ENCODE measurements at places on chromosomes 4 and X.

- DNase-seq: no peak
Measured at GRCh38 chrX:10656214-10656613, 35.8 kb upstream of the MID1 start.

DNA sequence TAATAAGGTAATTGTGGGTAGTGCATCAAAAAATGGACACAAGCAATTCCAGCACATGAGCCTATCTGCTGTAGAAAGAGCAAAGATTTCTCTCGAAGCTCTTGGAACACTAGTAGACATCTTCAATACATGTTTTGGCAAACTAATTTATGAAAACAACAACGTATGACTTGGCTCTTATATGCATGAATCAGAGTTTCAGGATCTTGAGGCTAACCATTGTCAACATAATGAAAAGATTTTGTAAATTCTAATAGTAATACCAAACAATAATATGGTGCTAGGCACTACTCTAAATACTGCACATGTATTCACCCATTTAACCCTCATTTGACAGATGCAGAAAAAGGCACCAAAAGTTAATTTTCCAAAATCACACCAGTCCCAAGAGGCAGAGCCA, 25.1 kb upstream of the ANKRD50 start:
- DNase-seq: no peak

DNA sequence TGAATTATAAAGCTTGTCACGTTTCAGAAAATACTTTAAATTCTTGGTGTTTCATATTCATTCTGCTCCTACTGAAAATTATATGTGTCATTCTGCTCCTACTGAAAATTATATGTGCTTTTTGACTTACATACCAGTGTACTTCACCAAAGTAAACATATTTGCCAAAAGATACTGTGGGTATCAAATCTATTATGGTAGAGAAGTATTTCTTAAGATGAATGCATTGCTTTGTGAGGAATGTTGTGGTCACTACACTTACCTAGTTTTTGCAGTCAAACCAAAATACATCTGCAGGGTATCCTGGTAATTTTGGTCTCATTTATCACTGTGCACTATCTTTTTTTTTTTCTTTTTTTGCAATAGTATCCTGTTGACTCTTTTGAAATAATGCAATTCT, 287.7 kb upstream of the MAD2L1 start:
- DNase-seq: no peak

DNA sequence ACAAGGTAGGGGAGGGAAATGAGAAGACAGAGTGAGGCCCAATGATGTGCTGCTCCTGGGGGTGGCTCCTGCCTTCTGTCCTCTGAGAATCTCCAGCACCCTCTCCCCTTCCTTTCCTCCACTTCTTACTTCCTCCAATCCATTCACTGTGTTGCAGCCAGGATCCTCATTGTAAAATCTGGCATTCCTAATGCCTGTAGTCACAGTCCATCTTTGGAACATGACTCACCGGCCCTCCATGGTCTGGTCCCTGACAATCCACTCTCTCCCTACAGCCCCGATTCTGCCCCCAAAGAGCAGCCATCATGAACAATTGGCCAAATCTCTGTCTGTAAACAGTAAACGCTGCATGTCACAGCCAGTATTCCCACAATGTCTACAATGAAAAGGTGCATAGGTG, 72.9 kb downstream of the CLNK start:
- DNase-seq: no peak

GRCh38 chr4:181938631-181939030, 304.6 kb upstream of the TENM3 start:
- no peak for DNase-seq

GRCh38 chr4:29636961-29637360, 1083.2 kb upstream of the PCDH7 start:
- DNase-seq: no peak

DNA sequence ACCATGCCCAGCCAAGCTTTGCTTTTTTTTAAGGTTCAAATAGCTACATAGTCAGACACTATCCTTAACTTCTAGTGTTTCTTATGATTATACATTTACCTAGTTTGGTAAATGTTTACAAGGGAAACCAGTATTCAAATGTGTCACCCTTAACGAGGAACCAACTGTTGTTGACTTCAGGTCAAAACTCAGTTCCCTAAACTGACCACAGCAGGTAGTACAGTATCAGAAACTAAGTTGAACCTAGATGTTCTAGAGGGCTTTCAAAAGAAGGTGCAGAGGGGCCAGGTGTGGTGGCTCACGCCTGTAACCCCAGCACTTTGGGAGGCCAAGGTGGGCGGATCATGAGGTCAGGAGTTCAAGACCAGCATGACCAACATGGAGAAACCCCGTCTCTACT, 11.3 kb downstream of the GPC4 start:
- DNase-seq: no peak

DNA sequence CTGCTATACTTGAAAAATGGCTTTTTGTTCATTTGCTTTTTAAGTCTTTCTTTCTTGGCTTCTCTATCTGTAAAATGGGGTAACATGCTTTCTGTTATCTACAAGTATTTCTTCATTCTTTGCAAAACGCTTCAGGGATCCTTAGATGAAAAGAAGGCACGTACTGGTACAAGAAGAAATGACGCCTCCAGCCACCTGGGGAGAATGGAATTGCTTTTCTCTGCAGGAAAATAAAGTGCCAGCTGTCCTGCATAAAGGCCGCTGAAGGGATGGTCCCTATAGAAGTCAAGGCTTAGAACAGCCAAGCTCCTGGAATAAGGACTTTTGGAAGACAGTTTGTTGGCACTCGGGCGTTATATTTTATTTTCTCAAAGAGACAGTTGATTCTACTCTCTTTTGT, 210.8 kb upstream of the RASGEF1B start:
- no peak for DNase-seq

DNA sequence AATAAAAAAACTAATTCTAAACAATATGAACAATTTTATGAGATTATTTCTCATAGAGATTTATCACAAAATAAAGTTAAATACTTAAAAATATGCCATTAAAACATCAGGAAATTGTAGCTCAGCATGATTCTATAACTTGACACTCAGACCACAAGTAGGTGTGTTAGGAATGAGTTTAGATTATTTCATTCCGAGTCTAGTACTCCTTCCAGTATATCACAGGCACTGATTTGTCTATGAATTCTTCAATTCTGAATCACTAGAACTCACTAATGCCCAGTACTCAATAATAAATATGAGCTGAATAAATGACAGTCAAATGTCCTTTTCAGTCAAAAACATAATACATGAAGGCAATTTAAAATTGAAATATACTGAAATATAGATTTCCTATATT, 22.2 kb downstream of the BOD1L1 start:
- no peak for DNase-seq

DNA sequence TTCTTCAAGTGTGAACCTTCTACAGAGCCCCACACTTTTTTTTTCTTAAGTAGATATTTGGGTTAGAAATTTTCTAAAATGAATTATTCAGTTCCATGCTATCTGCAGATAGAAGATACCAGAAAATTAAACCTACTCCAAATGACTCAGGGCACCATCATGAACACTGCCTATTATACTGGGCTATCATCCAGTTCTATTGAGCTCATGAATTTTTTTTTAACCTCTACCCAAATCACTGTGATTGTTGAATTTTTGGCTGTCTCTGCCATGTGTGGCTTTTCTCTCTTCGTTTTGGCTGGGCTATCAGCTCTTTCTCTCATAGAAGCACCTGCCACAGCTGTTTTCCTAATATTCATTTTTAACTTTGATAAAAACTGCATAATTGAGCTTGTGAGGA, 31.0 kb upstream of the SLC34A2 start:
- no peak for DNase-seq

DNA sequence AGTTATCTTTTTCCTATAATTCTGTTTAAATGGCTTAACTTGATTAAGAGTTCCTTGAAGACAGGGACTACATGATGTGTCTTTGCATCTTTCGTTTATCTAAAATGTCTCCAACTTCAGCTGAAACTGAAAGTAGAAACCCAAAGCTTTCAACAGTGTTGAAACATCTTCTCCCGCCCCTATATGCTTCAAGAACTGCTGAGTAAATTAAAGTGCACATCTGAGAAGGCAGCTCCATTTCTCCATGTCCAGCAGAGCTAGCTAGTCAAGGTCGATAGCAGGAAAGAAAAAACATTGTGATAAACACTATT, 185.7 kb upstream of the TBL1X start:
- DNase-seq: no peak

- no peak for DNase-seq
Measured at GRCh38 chr4:151207868-151208267, 69.1 kb upstream of the PRSS48 start.

DNA sequence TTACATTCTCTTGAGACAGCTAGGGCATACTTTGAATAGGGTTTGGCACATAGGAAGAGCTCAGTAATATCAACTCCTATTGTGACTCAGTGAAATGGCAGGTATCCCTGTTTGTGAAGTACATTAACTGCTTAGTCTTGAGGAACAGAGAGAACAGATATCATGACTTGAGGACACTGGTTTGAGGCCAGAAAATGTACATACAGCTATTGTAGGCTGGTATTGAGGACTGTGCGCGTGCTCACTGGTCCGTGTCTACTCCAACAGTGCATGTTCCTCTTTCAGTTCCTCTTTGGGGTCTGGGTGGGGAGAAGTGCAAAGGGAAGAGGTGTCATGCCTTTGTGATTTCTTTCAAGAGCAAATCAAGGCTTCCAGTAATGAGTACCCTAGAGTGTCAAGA, 34.6 kb upstream of the TBC1D9 start:
- DNase-seq: no peak

- DNase-seq: no peak
Measured at GRCh38 chr4:176874721-176875445, 82.2 kb upstream of the VEGFC start.

- no peak for DNase-seq
Measured at GRCh38 chrX:154435171-154435733, 1.7 kb upstream of the GDI1 start.

- DNase-seq: no peak
Measured at GRCh38 chrX:8179656-8180055, 8.6 kb upstream of the VCX2 start.

GRCh38 chr4:81146466-81146865, 68.6 kb downstream of the PRKG2 start:
- DNase-seq: no peak

- no peak for DNase-seq
Measured at GRCh38 chr4:94305466-94306225, 37.0 kb downstream of the HPGDS start.

DNA sequence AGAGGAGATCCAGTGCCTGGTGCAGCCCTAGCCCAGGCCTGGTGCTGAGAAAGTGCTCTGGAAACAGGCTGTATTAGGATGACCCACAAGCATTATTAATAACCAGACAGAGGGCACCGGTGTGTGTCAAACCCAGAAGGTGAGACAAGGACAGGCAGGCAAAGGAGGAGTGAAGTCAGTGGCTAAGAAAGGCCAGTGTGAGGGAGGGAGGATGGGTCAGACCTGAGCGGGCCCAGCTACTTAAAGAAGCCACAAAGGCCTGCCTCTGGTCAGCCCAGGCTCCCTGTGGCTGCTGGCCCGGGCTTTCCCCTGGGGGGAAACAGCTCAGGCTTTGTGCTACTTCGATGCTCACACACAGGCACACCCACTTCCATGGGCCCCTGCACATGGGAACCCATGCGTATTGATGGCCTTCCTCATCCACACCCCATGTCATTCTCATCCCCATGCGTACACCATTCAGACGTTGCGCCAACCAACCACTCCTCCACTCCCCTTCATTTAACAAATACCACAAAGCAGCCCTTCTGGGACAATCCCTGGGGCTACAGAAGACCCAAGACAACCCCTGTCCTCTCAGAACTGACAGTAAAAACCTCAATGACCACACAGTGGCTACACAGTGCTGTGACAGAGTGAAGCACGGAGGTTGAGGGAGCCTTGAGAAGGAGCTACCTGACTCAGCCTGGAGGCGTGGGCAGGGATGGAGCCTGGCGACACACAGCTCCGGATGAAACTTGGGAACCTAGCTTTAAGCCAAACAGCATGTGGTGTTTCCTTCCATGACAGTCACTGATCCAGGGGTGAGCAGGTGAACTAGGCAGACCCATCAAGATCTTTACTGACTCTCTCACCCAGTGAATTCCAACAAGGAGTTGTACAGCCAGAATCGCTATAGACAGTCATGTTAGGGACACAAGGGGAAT, 24.9 kb upstream of the MTM1 start:
- DNase-seq: no peak

GRCh38 chr4:77347351-77347966, 190.5 kb downstream of the CCNG2 start:
- no peak for DNase-seq

GRCh38 chr4:1723131-1723801, 1.9 kb downstream of the TACC3 start:
- DNase-seq: no peak

DNA sequence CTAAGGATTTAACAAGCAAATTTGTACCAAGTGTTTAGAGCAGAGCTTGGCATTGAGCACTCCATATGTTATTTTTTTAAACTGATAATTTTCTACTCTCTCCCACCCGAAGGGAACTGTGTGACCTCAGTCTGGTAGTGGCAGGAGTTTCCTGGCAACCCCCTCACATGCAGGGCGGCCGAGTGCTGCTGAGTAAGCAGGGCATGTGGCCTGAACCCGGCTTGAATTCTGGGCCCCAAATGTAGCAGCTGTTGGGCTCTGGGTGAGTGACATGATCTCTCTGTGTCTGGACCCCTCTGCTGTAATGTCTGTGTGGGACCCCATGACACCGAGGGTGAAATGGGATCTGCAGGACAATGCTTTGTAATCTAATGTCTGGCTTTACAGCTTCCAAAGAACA, 13.6 kb upstream of the C4orf50 start:
- DNase-seq: no peak

GRCh38 chr4:57866468-57867171, 756.4 kb upstream of the IGFBP7 start:
- DNase-seq: no peak

DNA sequence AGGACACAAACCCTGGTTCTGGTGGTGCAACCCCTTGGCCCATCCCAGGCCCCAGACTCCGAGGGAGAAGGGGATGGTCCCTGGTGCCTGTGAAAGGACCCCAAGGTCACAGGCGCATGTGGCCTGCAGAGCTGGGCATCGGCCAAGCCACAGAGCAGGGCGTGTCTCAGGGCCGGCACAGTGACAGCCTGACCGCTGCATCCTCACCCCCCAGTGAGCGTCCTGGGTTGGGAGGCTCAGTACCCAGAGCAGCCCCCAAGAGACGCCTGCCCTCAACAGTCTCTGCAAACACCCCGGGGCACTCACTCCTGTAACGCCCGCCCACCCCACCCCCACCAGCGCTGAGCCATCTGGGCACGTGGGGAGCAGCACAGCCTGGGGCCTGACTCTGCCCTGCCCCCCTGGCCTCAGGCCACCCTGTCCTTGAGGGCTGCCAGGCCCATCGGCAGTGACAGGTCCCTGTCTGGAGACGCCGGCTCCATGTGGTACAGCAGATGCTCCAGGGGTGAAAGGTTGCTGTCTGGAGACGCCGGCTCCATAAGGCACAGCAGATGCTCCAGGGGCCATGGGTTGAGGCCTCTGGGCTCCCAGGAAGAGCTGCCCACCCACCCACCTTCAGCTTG, 24.5 kb upstream of the CPLX1 start:
- no peak for DNase-seq

DNA sequence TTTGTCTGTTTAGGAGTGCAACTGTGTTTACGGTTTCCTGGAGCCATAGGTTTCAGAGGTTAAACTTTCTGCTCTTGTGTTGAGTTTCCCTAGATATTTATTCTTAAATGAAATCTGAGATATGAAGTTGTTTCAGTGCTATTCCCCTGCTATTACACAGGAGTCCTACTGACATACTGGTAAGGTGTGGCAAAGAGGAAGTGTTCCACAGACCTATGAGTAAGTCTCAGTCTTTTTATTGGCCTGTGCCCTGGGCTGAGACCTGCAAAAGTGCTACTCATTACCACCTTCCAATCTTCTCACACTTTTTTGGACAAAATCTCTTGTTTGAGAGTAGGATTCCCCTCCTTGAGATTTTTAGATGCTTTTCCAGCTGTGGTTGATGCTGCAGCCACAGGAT, 35.6 kb upstream of the MAGEA8 start:
- DNase-seq: no peak

GRCh38 chr4:112472318-112472717, 43.7 kb downstream of the NEUROG2 start:
- DNase-seq: no peak
